ENCODE measurements at places on chromosomes 11 and 22.

DNA sequence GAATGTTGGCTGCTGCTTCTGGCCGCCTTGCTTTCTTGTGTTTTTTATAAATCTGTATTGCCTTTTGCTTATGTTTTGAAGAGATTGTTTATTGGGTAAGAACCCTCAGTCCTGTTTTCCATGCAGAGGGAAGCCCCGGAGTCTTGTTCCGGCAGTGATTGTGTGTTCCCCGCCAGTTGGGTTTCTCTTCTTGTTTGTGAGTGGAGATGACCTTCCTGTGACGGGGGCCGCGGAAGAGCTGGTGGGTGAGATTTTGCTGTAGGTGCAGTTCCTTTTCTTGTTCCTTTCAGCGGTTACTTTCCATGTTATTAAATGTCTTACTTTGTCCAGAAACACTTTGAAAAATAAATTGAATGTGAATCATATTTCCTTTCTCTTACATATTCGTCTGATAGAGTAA is 8.3 kb downstream of the TBC1D22A start:
- DNase-seq = no peak

DNA sequence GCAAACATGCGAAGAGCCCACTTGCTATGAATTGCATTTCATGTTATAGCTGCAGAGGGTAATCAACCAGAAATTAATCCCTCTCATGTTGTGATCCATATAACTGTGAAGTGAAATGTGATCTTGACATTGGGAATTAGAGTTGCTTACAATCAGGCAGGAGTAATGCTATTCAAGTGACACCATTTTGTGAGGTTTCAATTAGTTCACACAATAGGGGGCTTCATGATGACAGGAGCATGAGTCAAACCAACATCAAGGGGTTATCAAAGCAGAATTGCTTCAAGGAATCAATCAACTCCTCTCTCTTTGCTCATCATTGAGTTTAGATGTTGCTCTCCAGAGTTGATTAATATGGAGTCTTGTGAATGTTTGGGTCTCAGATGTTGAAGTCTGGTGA is 1585.2 kb upstream of the TENM4 start:
- no peak for DNase-seq

GRCh38 chr22:31829505-31829904 is 75.7 kb downstream of the DEPDC5 start:
- DNase-seq = no peak

- DNase-seq = no peak
These were observed 255.7 kb upstream of the NARS2 start for GRCh38 chr11:78830277-78830819.

DNA sequence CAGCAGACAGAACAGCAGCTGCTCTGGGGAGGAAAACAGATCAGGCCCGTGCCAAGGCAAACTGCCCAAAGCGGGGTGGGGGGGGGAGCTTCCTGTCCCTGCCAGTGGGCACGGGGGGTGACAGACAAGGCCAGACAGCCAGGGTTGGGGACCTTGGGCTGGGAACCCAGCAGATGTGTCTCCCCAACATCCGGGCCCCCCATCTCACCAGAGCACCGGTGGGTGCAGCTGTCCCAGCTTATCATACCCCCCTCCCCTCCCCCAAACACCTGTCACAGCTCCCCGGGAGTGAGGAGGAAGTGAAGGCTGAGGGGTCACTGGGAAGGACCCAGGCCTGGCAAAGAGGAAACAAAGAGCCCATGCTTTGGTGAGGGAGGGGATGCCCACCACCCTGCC is 1.3 kb downstream of the PPP1R14B start:
- no peak for DNase-seq

- DNase-seq = no peak
These were observed 71.8 kb downstream of the STIM1 start for GRCh38 chr11:3927129-3927796.

- no peak for DNase-seq
These were observed 14.4 kb upstream of the TBC1D10A start for GRCh38 chr22:30340911-30341685.

DNA sequence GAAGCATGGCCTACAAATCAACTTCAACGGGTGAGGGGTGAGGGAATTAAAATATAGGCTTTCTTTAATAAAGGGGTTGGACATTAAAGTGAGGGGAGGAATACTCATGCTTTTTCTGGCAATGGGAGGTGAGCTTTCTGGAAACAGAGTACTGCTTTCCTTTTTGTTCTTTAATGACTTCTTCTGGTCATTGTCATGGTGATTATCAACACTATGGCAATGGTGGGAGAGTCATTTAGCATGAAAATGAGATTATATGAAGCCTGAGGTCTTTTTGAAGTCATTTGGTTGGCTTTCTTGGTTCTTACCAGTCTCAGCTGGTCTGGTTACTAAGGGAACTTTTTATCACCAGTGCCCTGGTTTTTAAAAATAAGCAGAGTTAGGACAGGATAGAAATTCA is 475.8 kb upstream of the LRRC4C start:
- no peak for DNase-seq

- DNase-seq = no peak
These were observed 2.2 kb downstream of the CRYAB start for GRCh38 chr11:111909378-111909777.

GRCh38 chr11:116472651-116473050 is 300.1 kb downstream of the BUD13 start:
- no peak for DNase-seq

- no peak for DNase-seq
These were observed 6.5 kb upstream of the MS4A7 start for GRCh38 chr11:60371854-60372253.

- no peak for DNase-seq
These were observed 3.0 kb downstream of the TSPAN18 start for GRCh38 chr11:44729713-44730112.

DNA sequence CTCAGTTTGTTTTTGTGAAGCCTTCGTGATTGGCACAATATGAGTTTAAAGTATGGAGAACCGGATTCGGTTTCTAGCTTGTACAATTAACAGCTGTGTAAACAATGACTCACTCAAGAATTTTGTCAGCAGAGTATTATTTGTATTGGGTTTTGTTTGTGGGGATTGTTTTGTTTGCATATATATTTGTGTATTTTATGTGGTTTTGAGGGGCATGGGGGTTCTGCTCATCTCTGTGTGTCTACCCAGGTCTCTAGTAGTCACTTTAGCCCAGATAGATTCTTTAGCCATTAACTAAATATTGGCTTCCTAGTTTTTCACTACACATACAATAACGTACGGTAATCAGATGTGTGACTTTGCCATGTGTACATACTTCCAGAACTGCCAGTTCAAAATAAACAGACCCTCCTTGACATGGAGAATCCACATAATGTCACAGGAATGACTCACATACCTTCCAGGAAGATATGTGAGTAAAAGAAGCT is 7.5 kb upstream of the MS4A7 start:
- no peak for DNase-seq

- no peak for DNase-seq
These were observed 551 bp upstream of the DEUP1 start for GRCh38 chr11:93329936-93330445.

DNA sequence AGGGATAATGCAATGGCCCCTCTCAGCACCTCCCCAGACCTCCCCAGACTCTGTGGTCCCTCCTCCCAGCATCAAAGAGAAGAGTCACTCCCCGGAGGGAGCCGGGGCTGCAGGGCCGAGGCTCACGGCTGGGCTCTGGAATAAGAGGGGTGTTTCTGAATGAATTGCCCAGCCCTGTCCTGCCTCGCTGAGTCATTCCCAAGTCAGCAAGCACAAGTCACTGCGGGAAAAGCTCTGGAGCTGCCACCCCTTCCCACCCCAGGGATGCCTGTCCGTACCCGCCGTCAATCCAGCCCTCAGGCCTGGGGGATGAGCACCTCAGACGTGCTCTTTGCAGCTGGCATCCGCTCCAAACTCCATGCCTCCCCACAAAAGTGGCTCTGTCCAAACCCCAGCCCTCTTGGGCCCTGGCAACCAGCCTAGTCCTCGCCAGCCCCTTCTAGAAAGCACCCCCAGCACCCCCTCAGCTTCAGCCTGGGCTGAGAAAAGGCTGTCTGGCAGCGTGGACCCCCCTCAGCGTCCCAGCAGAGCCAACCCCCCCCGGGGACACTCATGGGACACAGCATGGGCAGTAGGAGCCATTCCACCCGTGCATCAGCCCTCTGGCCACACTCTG is 22.7 kb downstream of the CELSR1 start:
- no peak for DNase-seq

DNA sequence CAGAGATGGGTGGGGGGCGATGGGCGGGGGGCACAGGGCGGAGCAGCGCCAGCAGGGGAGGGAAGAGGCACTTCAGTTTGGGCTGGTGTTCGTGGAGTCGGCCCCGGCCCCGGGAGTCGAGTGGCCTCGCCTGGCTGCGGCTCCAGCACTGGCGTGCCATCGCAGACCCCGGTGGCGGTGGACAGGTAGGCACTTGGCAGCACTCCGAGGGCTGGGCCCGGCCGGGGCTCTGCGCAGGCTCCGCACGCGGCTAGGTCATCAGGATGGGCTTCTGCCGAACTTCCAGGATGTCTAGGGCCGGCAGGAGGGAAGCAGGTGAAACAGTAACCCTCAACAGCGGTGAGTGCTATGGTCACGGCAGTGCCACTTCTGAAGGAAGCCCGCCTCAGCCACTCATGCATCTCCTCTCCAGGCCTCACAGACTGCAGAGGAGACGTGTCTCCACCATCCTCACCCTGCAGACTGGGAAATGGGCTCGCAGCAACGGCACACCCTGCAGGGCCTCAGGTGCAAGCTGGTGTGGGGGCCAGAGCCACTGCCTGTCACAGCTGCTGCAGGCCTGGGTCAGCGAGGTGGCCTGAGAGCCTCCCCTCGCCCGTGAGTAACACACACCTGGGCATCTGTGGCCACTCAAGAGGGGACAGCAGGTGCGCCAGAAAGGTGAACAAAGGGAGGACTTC is 33.3 kb downstream of the NUP50 start:
- DNase-seq = no peak

DNA sequence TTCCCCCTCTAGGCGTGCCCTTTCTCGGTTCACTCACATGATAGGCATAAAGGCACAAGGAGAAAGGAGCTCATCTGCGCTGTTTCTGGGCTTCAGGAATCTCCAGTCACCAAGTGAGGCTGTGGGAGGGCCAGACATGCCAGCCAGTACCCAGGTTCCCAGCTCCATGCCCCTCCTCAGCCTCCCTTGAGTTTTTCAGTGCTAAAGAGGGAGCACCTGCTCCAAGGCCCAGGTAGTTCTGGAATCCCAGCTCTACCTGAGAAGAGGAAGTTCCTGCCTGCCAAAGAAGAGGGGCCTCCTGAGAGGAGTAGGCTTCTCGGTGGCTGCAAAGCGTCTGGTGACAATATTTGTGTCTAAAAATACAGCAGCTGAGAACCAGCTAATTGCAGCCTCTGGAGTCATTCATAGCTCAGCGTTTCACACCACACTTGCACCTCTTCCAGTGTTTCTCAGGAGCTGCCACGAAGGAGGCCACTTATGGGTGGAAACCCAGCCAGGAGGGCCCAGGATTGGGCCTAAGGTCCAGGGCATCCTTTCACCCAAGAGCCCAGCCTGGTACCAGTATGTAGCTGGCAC is 197.4 kb downstream of the TRIM29 start:
- no peak for DNase-seq

DNA sequence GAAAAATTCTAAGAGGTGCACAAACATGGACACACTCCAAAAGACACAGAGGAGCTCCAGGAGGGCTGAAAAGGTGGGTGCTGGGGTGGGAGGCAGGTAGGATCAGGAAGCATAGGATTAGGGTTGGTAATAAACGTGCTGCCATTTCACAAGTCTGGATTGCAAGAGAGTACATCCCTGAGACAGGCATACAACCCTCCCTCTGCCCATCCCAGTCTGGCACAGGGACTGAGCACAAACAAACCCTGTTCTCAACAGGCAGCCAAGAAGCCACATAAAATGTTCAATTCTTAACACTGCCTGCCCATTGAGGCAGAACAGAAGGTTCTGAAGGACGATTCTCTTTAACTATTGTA is 18.5 kb downstream of the SLC35F2 start:
- no peak for DNase-seq

GRCh38 chr22:40792451-40792850 is 26.7 kb downstream of the SLC25A17 start:
- DNase-seq = no peak
